IgD-negative memory B cell (primary cell): ENCODE measurements at places on chromosomes 2 and 18. TPM values are rescaled to one million over a fixed set of nuclear protein-coding genes. Genes with fewer than 3 reads are reported as not detected.

SLC9A4 gene
- polyA plus RNA-seq = not detected

UGT1A4 gene
- not detected for polyA plus RNA-seq

MFSD2B gene
- polyA plus RNA-seq = not detected

CTNNA2 gene
- polyA plus RNA-seq = not detected

CERS6 gene
- polyA plus RNA-seq = 2.7 TPM

RGPD4 gene
- not detected for polyA plus RNA-seq

KCNJ3 gene
- polyA plus RNA-seq = not detected

COLEC11 gene
- not detected for polyA plus RNA-seq

HOXD4 gene
- polyA plus RNA-seq = not detected

GRP gene
- not detected for polyA plus RNA-seq

CYBRD1 gene
- polyA plus RNA-seq = 0.18 TPM

CCDC93 gene
- polyA plus RNA-seq = 11.7 TPM

DNAJC5G gene
- not detected for polyA plus RNA-seq

MYO7B gene
- polyA plus RNA-seq = 1.1 TPM

NAT8 gene
- not detected for polyA plus RNA-seq

G6PC2 gene
- polyA plus RNA-seq = not detected

IL36B gene
- not detected for polyA plus RNA-seq

METTL8 gene
- 99.3 TPM for polyA plus RNA-seq

CXCR4 gene
- 862 TPM for polyA plus RNA-seq

CLEC4F gene
- not detected for polyA plus RNA-seq

CPO gene
- not detected for polyA plus RNA-seq

MYO5B gene
- 1.2 TPM for polyA plus RNA-seq

ZNF521 gene
- polyA plus RNA-seq = not detected
